Activated CD4-positive, alpha-beta T cell treated with anti-CD3 and anti-CD28 coated beads, Interleukin-2, amount 50 U/mL, for 16 hours (primary cell): ENCODE measurements at places on chromosomes 7 and 10.

DNA sequence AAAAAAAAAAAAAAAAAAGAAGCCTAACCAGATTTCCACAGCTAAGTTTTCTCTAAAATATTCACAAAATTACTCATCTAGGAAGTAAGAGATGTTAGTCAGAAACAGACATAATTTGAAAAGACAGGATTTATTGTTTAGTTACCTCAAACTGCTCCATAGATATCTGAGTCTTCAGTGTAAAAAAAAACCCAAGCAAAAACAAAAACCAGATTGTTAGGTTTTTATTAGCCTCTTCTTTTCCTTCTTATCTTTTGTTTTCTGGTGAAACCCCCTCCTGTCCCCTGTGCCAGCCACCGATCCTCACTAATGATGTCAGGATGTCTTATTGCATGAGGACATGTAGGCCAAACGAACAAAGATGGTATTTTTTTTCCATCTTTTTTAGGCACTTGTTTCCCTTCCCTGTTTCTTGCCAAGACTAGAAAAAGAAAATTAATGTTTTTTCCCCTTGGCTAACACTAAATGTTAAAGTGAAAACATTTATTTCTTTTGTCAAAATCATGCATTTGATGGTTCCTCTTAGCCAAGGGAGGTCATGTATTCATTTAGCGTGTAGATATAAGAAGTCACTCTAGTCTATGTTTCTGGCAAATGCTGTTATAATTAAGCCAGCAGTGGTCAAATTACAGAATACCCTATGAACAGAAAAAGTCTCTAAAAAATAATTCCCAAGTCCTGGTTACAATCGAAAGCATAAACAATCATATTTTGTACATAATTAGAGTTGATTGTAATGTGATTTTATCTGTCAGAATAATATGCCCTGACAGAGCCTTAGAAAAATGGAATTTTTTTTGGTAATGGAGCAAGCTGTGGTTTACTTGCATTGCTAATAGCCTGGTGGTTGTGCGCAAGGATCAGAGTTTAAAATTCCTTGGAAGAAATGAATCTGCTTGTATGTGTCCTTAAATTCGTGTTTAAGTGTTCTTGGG lies 702.4 kb upstream of the FZD8 start:
- no peak for DNase-seq

- peak; percentile 75 for DNase-seq
Measured at GRCh38 chr10:114470956-114471905, 66.9 kb upstream of the AFAP1L2 start.

- peak; percentile 12 for DNase-seq
Measured at GRCh38 chr7:132518102-132518838, 58.0 kb downstream of the PLXNA4 start.

- DNase-seq, result peak; percentile 92
Measured at GRCh38 chr7:92641921-92642511, 51.8 kb upstream of the FAM133B start.

DNA sequence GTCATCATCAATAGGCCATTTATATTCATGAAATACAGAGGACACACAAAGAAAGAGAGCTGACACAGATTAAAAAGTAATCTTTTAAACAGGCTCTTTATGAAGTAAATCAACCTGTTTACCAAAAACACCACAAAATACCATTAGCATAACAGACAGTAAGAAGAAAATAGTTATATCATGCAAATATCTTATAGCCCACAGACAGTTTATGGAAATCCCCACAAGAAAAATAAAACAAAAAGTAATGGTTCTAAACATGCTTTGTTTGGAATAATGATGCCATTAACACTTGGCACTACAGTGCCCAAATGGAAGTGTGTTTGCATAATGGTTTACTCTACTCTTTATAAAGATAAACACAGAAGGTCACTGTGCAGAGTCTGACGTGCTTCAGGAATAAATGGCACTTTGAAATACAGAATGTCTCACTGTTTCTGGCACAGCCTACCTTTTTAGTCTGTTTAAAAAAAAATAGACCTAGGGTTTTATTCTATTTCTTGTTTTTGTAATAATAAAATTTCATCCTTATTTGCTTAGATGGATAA lies 30.1 kb downstream of the SEMA3D start:
- no peak for DNase-seq

- no peak for DNase-seq
Measured at GRCh38 chr7:99244939-99245338, 27.7 kb upstream of the MYH16 start.

GRCh38 chr7:128360359-128360678 lies 1.2 kb downstream of the PRRT4 start:
- no peak for DNase-seq

- DNase-seq, result no peak
Measured at GRCh38 chr7:151342811-151343210, 1.2 kb downstream of the NUB1 start.

DNA sequence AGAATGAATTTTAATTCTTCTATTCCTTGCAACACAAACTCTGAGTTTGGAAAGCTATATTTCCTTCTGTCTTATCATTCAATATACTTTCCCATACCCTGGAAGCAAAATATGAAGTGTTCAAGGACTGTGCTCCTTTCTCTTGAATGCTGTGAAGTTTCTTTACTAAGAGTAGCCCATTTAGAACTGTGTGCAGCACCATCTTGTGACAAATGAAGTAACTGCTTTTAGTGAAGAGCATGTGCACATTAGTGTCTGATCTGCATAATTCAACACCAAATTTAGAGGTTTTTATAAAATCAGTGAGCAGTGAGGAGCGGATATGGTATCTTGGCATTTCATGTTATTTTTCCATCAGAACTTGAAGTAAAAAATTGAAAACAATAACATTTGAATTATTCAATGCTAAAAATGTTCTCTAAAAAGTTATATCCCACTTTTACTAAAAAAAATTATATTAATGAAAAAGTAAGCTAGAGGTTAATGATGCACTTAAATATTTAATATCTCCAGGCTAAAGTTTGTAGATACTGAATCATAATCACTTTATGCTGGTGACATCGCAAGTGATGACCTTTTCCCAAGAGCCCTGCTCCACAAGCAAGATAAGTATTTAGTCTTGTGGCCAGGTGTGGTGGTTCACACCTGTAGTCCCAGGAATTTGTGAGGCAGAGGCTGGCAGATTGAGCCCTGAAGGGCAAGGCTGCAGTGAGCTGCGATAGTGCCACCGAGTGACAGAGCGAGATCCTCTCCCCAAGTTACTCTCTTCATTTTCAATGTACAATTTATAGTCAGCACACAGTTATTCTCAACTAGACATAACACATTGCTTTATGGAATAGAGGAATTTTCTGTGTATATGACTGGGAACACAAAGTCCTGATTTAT lies 108.8 kb upstream of the PCLO start:
- DNase-seq, result no peak
